Caudate nucleus (tissue), 63 donors: ENCODE measurements at places on chromosomes 11 and 22.

GRCh38 chr11:27473017-27473406 lies 422 bp upstream of the LGR4 start:
- DNase-seq = no peak

- DNase-seq = no peak
These were observed 25.5 kb downstream of the MADD start for GRCh38 chr11:47295385-47295784.

DNA sequence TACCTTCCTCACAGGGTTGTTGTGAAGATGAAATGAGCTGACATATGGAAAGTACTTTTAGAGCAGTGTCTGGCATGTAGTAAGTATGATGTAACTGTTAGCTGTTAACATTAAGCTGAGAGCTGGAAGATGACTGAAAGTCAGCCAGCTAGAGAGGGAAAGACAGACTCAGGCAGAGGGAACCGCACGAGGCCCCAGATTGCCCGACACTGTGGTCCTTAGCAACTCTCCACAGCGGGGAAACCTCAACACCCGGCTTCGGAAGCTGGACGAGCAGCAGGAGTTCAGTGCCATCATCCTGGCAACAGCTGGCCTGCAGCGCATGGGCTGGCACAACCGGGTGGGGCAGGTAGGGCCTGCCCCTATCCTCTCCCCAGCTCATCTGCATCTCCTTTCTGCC lies 6.5 kb downstream of the HMBS start:
- no peak for DNase-seq

DNA sequence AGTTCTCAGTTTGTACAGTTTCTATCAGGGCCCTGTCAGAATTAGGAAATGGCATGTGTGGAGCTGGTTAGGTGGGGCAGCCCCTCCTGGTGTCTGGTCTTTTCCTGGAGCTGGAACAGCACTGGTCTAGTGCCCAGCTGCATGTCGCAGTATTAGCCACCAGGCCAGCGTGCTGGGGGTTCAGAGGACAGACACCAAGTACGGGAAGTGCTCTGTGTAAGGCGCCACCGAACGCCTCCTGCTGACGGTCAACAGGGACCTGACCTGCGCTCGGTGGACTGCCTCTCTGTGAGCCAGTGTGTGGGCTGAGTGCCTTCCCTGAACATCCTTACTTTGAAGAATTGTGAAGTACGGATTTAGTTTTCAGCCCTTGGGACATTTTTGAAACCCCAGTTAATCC lies 33.9 kb downstream of the AP2A2 start:
- DNase-seq = no peak

- no peak for DNase-seq
These were observed 12.3 kb downstream of the MYRF start for GRCh38 chr11:61764606-61765260.

GRCh38 chr11:44993971-44994704 lies 43.5 kb upstream of the TP53I11 start:
- no peak for DNase-seq

- no peak for DNase-seq
These were observed 1.1 kb upstream of the SAMM50 start for GRCh38 chr22:43953988-43954785.

DNA sequence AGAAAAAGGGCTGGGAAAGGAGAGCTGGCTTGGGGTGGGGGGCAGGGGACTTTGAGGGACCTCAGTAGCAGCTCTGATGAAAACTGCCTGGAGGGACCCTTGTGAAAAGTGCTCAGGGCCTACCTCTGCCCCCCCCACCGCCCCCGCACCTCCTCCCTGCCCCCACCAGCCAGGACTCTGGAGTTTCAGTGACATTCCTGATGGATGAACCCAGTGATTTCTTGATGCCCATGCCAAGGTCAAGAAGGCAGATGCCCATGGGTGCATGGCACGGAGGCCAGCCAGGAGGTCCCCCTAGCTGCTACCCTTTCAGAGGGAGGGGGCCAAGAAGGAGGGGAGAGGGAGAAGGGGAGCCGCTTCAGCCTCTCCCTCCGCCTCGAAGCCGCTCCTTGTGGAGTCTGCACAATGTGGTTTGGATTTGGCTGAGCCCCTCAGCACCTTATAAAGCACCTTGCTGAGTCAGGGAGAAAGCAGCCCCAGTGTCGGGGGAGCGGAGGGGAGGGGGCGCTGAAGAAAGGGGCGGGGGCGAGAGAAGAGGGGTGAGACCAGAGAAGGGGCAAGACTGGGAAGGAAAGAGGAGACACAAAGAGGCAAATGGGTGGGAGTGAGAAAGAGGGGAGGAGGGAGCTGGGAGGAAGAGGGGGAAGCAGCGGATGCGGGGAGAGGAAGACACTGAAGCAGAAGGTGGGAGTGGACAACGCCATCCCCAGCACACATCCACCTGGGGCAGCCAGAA lies 2.1 kb upstream of the CLCF1 start:
- no peak for DNase-seq

GRCh38 chr22:29079218-29079901 lies 6.5 kb downstream of the KREMEN1 start:
- DNase-seq = no peak

DNA sequence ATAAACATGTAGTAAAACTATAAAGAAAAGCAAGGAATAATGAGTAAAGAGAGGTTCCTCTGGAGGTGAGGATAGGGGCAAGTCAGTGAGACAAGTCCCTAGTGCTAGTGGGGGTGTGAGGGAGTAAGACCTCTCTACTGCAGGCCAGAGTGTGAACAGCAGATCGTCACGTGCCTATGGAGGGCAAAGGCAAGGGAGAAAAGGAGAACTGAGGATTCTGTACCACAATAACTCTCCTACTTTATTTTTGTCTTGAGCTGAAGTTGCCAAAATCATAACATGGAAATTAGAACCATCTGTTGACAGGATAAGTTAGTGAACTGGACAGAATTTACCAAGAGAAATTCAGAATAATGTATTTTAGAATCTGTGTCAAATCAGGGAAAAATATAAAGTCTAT lies 77.6 kb downstream of the ENTHD1 start:
- no peak for DNase-seq

- no peak for DNase-seq
These were observed 8.3 kb upstream of the DCHS1 start for GRCh38 chr11:6663794-6664469.

DNA sequence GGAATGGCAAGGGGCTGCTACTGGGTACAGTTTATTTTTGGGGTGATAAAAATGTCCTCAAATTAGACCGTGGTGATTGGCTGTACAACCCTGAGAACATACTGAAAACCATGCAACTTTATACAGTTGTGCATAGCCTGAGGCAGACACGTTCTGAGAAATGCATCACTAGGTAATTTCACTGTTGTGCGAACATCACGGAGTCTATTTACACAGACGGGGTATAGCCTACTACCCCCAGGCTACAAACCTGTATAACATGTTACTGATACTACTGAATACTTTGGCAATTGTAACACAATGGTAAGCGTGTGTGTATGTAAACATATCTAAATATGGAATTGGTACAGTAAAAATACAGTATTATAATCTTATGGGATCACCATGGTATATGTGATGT lies 23.6 kb downstream of the NARS2 start:
- no peak for DNase-seq
